Upper lobe of right lung (tissue), 1 donor: ENCODE measurements at places on chromosomes 7 and 10.

GRCh38 chr7:104978460-104978859 lies 35.5 kb upstream of the KMT2E start:
- H3K36me3 ChIP-seq: no peaks in the 10 kb centered on the region
- DNase-seq: no peak
- H3K27ac ChIP-seq: peak overlapping the region; percentile 68
- H3K4me3 ChIP-seq: no peak overlapping the region
- H3K4me1 ChIP-seq: peaks cover 81% of the 10 kb centered on the region

DNA sequence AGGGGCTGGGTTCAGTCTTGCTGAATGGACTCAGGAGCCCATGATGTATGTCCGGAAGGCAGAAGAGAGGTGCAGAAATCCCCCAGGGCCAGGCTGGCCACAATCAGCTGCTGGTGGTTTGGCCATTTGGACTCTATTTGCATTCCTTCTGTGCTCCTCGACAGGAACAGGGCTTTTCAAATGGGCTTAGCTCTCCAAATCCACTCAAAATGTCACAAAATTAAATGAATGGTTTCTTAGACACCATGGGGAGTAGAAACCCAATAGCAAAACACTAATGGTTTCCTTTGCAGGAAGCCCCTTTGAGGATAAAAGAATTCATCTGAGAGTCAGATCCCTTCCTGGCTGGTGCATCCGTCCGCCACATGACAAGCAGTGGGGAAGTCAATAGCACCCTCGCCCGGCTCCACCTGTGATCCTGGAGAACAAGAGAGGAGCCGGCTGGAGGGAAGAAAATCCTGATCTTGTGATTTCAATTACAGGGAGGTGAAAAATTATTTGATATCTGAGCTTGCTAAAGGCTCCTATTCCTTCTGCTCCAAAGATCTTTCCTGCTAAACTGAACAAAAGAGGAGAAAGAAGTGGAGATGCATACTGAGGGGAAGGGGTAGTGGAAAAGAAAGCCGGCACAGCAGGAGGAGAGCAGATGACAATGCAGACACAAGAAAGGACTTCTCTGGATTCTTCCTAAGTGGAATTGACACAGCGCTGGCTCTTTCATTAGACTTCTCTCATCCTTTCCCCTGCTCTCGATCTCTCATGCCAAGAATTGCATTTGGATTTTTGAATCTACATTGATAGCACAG lies 190.7 kb downstream of the C7orf25 start:
- H3K27me3 ChIP-seq: no peaks in the 10 kb centered on the region
- H3K4me1 ChIP-seq: no peaks in the 10 kb centered on the region
- H3K27ac ChIP-seq: no peak overlapping the region

- H3K36me3 ChIP-seq: no peaks in the 10 kb centered on the region
- H3K27me3 ChIP-seq: no peaks in the 10 kb centered on the region
- H3K27ac ChIP-seq: no peak overlapping the region
- H3K4me1 ChIP-seq: no peaks in the 10 kb centered on the region
- no peak for DNase-seq
Observed at GRCh38 chr10:102444851-102445250, 6.5 kb downstream of the C10orf95 start.

GRCh38 chr10:124651402-124651891 lies 92.7 kb downstream of the FAM53B start:
- H3K27ac ChIP-seq: peak overlapping the region; percentile 28
- no peaks in the 10 kb centered on the region for H3K27me3 ChIP-seq
- no peaks in the 10 kb centered on the region for H3K36me3 ChIP-seq
- DNase-seq: no peak
- H3K4me1 ChIP-seq: peaks cover 82% of the 10 kb centered on the region
- H3K4me3 ChIP-seq: no peak overlapping the region

GRCh38 chr7:148385009-148385682 lies 205.4 kb upstream of the C7orf33 start:
- no peak overlapping the region for H3K27ac ChIP-seq
- no peak for DNase-seq
- peaks cover 11% of the 10 kb centered on the region for H3K27me3 ChIP-seq
- no peak overlapping the region for H3K4me3 ChIP-seq
- no peaks in the 10 kb centered on the region for H3K4me1 ChIP-seq
